Lower leg skin (tissue), 4 donors: ENCODE measurements at places on chromosomes 11 and 22. TPM values are rescaled to one million over a fixed set of nuclear protein-coding genes. Genes with fewer than 3 reads are reported as not detected.

DNA sequence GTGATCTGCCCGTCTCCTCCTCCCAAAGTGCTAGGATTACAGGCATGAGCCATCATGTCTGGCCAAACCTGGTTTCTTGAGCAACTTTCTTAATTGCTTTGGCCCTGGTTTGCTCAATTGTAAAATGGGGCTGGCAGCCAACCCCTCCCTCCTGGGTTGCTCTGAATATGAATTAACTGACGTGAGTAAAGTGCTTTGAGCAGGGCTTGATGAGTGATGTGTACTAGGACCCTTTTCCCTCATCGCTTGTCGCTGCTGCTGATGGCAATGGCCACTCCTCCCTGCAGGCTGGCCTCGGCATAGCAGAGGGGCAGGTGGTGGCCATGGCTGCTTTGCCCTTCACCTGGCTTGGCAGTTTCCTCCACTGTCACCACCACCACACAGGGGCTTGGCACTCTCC, 41.5 kb downstream of the RNF141 start:
- peak; percentile 87 for DNase-seq

GRCh38 chr11:65446446-65447277, 24.1 kb downstream of the NEAT1 start:
- DNase-seq: peak; percentile 92

- no peak for DNase-seq
These were observed 18.5 kb downstream of the PTPRJ start for GRCh38 chr11:47998733-47999359.

DNA sequence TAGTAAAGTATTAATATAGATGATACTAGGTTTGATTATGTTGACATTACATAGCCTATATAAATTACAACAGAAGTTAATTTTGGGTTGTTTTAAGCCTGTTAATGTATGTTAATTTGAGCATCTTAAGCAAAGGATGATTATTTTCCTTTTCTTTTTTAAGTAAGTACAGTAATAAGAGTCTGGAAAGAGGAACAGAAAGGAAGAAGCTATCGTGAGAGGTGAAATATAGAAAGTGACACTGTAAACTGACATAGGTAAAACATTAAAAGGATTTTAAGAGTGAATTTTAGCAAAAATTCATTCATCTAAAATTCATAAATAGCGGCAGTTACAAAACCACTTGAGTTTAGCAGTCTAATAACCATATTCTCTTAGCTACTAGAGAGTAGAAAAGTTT, 45.5 kb downstream of the FAR1 start:
- DNase-seq: no peak

GRCh38 chr11:14617241-14618027, 26.2 kb upstream of the PDE3B start:
- no peak for DNase-seq

CNTF gene
- total RNA-seq: 1.1 TPM

MAJIN gene
- not detected for total RNA-seq

MMP27 gene
- 0.25 TPM for total RNA-seq

CNGA4 gene
- total RNA-seq: not detected

C11orf87 gene
- not detected for total RNA-seq

DNA sequence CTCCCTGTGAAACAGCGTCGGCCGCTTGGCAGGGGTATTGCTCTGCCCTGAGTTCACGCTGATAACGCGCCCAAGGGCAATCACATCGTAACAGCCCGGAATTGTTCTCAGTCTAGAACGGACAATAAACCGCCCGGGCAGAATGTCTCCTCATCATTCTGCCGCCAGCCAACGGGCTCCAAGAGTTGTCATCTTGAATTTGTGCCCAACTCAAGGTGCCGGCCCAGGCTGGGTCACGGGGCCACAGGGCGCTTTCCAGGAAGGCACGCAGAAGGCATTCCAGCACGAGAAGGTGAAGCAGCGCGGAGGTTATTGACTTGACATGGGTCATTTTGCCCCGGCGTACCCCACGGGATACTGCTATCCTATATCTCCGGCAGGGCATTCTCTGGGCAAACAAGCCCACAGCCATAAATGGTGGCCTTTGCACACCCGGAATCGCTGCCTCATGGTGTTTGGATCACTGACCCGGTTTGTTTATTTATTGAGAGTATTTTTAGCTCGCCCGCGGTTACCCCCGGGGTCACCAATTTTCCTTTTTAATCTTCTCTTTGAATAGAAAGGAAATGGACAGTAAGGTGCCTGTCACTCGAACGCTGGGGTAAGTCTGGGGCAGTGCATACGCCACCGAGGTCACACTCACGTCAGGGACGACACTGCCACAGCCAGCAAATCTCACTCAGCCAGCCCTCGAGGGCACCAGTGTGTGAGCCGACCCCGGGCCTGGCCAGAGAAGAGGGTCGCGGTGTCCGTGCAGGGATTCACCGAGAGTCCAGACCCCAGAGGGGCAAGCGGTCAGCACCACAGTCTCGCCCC, 72.4 kb upstream of the FGF3 start:
- no peak for DNase-seq

MS4A15 gene
- total RNA-seq: not detected

VWCE gene
- total RNA-seq: not detected

DNA sequence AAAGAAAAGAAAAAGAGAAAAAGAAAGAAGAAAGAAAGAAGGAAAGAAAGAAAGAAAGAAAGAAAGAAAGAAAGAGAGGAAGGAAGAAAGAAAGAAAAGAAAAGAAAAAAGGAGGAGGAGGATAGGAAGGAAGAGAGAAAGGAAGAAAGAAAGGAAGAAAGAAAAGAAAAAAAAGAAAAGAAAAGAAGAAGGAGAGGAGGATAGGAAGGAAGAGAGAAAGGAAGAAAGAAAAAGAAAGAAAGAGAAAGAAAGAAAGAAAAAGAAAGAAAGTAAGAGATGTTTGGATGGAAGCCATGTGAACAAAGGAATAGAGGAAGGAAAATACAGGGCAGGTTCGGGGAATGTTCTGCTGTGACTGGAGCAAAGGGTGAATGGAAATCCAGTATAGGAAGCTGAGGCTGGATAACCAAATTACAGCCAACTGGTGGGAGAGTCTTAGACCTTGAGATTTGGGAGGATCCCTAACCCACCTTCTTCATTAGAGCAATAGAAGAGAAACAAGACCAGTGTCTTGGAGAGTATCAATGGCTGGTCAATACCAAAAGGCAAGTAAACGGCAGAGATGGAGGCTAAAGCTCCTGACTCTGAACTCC, 94.9 kb downstream of the RASSF10 start:
- no peak for DNase-seq

APOL4 gene
- total RNA-seq: 3.3 TPM

FXYD2 gene
- total RNA-seq: not detected

DNA sequence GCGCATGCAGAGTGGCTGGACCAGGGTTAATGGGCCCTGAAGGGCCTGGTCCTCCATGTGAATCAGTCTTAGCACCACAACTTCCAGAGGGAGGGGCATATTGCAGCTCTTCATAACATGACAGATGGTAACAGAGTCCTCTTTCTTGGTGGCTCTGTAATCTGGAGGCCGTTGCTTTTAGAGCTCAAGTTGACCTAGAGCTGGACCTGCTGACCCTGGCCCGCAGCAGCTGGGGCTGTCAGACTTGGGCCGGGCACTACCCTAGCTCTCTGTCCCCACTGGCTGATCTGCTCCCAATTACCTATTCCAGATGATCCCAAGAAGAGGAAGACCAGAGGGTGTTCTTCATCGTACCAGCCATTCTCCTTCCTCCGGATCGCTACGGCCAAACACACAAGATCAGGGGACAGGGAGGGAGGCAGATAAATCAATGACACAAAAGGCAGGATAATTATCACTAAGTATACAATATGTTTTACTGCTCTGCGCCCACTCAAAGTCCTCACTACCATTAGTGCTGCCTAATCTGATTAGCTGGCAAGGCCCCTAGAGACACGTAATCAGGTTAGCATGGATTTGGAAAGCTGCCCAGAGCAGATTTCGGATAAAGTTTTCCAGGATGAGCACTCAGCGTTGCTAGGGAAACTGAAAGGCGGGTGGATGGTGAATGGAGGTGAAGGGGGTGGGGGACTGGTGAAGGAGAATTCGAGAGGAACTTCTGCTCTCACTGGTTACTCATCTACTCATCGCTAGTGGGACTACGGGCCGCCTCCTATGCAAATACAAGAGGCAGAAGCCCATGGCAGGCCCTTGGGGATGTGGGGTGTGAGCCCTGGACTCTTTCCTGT, 64.5 kb upstream of the PHOX2A start:
- no peak for DNase-seq

- no peak for DNase-seq
These were observed 16.8 kb downstream of the APOL6 start for GRCh38 chr22:35664955-35665587.

GRCh38 chr22:30044369-30044768, 35.9 kb upstream of the HORMAD2 start:
- peak; percentile 86 for DNase-seq

DNA sequence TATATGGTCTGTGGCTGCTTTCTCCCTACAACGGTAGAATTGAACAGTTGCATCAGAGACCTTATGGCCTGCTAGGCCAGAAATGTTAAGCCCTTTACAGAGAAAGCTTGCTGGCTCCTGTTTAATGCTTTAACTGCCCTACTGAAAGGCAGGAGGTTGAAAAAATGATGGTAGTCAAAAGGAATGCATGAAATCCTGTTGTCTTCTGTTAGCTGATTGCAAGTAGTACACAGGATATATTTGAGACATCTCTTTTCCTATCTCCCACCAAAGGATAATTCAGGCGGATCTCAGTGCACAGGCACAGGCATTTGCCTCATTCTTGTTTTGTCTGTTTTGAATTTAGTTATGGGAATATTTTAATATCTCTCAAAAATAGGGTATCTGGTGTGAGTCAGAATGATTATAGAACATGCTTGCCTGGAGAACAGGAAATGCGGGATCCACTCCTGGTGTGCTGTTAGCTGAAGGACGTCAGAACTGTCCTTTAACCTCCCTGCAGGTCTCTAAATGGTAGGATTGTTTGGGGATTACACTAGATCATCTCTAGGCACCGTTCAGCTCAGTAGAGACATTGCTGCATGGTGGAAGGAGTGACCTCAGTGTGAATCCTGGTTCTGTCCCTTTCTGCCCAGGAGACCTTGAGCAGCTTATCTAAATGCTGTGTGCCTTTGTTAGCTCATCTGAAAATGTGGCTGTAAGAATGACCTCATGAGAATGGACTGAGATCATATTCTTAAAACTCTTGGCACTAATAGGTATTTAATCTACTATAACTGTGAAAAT, 49.5 kb downstream of the PACS1 start:
- no peak for DNase-seq

APOBEC3G gene
- 3.9 TPM for total RNA-seq

GRCh38 chr11:70656252-70656651, 257.9 kb downstream of the CTTN start:
- DNase-seq: no peak

MYO7A gene
- 2.1 TPM for total RNA-seq

CHID1 gene
- total RNA-seq: 59.4 TPM

DNAJC24 gene
- 9.2 TPM for total RNA-seq

DNA sequence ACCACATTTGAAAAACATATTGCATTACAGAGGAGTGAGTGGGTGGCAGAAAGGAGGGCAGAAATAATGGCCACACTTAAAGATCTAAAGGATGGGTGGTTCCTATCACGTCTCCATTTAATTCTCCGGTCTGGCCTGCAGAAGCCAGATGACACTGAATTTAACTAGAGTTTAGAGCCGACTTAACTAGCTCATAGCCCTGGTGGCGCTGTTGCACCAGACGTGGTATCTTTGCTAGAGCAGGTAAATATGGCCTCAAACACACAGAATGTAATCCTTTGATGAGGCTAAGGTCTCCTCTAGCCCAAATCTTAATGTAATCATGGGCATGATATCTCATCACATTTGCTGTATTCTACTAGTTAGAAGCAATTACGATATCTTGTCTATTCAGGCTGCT, 51.5 kb upstream of the GAL start:
- no peak for DNase-seq

GRCh38 chr11:20110908-20111669, 49.2 kb downstream of the DBX1 start:
- peak; percentile 42 for DNase-seq

DNAJB7 gene
- not detected for total RNA-seq

APOA4 gene
- total RNA-seq: not detected

MFRP gene
- total RNA-seq: not detected

- DNase-seq: peak; percentile 75
These were observed 29.0 kb downstream of the SHANK3 start for GRCh38 chr22:50701428-50702154.

DTX4 gene
- 5.5 TPM for total RNA-seq

GRCh38 chr11:116312570-116313391, 460.0 kb downstream of the BUD13 start:
- peak; percentile 90 for DNase-seq
